ENCODE measurements at places on chromosomes 6 and 20.

DNA sequence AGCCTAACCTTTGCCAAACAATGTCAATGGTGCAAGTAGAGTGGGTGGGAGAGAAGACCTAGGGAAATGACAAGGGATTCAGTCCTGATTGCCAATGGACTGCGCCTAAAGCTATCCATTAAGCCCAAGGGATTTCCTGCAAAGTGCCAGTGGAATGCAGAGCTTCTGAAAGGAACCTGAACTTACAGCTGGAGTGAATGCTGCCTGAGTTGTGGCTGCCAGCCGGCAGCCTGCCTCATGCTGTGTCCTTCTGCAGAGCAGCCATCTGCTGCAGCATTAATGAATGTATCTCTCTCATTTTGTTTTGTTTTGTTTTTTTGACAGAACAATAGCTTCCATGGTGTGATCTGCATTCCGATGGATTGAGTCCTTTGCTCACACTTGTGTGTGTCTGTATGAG lies 44.7 kb downstream of the SLC35F1 start:
- no peak for DNase-seq

DNA sequence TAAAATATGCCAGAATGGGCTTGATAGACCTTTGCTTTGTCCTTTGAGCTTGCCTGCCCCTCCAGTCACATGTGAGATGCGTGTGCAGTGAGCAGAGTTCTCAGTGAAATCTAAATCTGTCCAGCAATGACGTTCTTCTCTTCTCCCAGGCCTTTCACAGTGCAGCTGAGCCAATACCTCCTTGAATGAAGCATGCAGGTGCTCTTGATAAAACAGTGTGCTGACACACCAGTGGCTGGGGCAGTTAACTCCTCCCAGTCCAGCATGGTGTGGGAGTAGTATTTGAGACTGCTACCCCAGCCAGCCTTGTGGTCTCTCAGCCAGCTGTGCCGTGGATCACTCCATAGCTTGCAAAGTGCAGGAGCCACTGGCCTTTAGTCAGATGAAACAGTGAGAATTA lies 240.5 kb downstream of the FARS2 start:
- no peak for DNase-seq

DNA sequence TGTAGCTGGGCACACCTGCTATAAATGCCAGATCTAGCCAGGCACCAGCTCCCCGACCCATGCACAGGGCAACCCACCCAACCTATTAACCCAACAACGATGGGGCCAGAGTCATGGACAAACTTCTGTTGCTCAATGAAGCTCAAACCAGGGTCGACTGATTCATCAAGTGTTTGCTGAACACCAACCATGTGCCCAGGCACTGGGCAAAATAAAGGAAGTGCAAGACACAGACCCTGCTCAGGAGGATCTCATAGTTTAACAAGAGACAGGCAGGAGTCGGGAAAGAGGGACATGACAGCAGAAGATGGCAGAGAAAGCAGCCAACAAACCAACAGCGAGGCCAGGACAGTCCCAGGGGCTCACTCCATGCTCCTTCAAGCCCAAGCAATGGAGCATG lies 18.8 kb downstream of the KCNK5 start:
- DNase-seq: no peak

DNA sequence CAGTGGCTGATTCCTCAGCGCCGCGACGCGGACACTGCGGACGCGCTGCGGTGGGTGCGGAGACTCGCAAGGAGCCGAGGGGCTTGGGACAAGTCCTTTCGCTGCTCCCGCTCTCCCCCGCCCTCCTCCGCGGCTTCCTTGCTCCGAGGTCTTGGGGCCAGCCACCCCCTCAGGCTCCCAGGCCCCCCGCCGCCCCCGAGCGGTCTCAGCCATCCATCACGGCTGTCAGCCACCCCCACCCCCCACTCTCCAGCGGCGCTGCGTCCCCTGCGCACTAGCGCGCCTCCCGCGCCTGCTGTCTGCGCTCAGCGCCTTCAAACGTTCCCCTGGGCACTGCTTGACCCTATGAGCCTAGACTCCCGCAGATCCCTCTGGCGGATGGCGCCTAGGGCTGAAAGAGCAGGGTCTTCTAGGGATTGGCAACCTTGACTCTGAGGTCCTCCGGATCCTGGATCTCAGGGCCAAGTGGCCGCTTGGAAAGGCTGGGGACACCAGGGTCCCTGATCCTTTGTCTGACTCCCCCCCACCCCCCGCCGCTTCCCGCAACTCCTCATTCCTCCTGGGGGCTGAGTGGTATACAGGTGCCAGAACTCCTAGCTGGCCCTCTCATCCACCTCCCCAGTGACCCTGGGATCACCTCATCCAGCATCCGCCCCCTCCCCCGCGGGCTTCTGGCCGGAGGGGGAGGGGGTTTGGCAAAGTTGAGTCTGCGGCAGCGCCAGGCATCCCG lies 1.4 kb downstream of the SLC12A5 start:
- peak; percentile 83 for DNase-seq

- no peak for DNase-seq
Observed at GRCh38 chr6:110048221-110048875, 70.2 kb downstream of the GPR6 start.

- no peak for DNase-seq
Observed at GRCh38 chr6:54588176-54588575, 258.4 kb upstream of the FAM83B start.

- no peak for DNase-seq
Observed at GRCh38 chr6:12271997-12272396, 18.2 kb upstream of the EDN1 start.

DNA sequence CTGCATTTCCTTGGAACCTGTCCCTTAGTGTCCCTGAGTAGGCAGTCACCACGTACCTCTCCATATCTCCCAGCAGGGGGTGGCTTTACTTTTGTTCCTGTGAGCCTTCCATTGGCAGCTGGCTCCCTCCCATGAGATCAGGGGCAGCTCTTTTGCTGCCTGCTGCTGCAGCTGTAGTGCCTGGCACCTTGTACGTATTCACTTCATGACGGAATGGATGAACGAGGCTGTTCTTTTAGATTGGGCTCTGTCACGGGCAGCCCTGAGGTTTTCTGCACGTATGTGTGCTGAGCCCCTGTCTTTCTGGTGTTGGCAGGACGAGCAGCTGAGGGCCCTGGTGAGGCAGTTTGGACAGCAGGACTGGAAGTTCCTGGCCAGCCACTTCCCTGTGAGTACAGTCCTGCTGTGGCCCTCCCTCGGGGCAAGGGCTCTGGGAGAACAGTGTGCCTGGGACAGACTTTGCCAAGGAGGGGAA lies 14.6 kb downstream of the MYBL2 start:
- peak; percentile 75 for DNase-seq

- DNase-seq: peak; percentile 85
Observed at GRCh38 chr20:35434085-35435005, 3.7 kb downstream of the GDF5 start.

DNA sequence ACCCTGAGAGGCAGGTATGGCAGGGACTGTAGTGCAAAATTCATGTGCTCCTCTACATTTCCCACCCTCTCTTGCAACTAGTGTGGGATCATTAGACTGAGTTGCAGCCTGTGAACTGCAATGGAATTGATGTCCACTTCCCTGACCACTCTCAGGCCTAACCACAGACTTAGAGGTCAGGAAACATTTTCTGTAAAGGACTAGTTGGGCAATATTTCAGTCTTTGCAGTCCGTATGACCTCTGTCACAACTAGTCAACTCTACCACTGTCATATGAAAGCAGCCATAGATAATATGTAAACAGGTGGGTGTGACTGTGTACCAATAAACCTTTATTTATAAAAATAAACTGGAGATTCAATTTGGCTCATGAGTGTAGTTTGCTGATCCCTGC lies 134.4 kb upstream of the TOP1 start:
- DNase-seq: no peak

- DNase-seq: peak; percentile 51
Observed at GRCh38 chr20:59667981-59668515, 63.7 kb downstream of the PHACTR3 start.

DNA sequence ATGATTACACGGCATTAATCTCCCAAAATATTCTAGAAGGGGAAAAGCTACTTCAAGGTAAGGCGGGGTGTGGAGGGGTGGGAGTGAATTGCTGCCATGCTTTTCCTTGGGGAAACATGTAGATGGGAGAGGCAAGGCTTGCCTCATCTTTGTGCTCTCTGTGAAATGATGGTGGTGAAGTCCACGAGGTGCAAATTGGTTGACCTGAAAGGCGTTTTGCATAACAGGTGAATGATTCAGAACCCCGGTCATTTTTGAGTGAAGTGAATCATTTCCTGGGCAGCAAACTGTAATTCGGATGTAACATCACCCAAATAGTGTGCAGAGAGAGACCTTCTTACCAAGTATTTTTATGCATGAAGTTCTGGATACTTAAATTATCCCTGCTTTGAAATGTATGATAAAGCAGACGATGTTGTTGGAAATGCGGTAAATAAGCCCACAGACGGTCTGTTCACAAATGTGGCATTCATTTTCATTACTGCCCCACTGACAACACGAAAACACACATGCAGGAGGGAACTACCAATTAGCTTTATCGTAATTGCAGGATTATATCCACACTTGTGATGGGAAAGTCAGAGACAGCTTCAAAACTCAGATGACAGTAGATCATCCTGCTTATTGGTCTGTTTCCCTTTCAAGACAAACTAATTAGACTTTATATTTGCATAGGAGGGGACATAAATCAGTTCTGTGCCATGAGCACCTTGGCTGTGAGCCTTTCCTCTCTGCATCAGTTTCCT lies 3.0 kb downstream of the CDH4 start:
- peak; percentile 91 for DNase-seq

GRCh38 chr20:17698384-17698783 lies 1.4 kb upstream of the BANF2 start:
- DNase-seq: no peak

DNA sequence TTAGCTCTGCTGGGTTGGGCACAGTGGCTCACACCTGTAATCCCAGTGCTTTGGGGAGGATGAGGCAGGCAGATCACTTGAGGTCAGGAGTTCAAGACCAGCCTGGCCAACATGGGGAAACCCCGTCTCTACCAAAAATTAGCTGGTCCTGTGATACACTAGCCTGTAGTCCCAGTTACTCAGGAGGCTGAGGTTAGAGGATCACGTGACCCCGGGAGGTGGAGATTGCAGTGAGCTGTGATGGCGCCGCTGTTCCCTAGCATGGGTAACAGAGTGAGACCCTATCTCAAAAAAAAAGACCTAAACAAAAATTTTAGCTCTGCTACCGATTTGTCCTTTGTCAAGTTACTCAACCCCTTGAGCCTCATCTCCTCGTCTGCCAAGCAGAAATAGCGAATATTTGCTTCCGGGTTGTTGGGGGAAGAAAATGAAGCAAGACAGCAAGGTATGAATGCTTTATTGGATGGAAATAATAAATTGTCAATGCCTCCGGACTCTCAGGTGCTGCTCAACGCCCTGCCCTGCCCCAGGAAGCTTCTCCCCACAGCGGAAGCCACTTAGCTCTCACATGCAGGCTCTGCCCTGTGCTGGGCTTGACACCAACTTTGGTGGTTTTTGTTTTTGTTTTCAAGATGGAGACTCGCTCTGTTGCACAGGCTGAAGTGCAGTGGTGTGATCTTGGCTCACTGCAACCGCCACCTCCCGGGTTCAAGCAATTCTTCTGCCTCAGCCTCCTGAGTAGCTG lies 24.9 kb upstream of the ITCH start:
- no peak for DNase-seq

DNA sequence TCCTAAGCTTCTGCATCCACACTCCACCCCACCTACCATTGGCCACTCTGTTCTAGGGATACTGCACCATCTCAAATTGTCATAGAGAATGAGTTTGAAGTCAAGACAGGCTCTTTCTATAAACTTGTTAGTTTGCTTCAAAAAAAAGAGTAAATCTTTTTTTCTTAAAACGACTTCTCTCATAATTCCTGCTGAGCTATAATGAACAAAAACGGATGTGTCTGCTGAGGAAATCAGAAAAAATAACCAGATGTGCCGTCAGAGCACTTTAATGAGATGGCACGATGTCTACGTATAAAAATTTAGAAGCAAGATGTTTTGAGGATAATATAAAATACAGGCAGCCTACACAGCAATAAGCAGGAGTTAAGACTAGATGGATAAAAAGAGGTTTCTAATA lies 24.0 kb upstream of the DDO start:
- DNase-seq: no peak

GRCh38 chr6:143078468-143079324 lies 18.0 kb downstream of the AIG1 start:
- DNase-seq: no peak

- DNase-seq: no peak
Observed at GRCh38 chr6:30312266-30312665, 14.5 kb upstream of the TRIM39 start.

DNA sequence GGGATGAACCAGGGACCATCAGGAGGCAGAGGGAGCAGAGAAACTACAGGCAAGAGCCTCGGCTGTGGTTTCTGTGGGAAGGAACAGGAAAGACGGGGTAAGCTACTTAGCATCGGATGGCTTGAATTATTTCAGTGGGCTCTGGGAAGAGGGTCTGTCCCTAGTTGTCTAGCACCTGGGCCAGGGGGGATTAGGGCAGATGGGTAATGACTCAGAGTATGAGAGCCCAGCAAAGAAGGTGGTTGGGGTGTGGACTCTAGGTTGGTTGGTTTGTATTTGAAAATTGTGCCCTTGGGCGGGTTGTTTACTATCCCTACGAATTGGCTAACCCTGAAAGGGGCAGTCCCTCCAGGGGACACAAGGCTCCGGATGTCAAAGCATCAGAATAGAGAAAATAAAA lies 148.5 kb upstream of the TAB2 start:
- DNase-seq: no peak

- no peak for DNase-seq
Observed at GRCh38 chr20:10328897-10329255, 105.1 kb downstream of the MKKS start.

DNA sequence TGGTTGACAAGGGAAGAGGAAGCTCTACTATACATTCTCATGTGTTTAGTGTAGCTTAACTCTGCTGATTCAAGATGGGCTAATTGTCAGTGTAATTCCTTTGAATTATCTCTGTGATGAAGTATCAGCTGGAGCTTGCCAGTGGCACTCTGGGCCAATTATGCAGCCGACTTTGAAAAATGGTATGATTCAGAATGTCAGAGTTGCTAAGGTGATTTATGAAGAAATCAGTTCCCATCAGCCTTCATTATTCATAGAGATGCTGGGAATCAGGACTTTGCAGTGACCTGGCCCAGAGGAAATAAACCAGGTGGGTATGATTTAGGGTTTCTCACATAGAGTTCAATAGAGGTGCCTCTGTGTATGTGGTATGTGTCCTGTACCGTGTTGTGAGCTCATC lies 33.4 kb downstream of the KCNS1 start:
- no peak for DNase-seq

GRCh38 chr6:7139835-7140470 lies 32.2 kb downstream of the RREB1 start:
- DNase-seq: no peak

DNA sequence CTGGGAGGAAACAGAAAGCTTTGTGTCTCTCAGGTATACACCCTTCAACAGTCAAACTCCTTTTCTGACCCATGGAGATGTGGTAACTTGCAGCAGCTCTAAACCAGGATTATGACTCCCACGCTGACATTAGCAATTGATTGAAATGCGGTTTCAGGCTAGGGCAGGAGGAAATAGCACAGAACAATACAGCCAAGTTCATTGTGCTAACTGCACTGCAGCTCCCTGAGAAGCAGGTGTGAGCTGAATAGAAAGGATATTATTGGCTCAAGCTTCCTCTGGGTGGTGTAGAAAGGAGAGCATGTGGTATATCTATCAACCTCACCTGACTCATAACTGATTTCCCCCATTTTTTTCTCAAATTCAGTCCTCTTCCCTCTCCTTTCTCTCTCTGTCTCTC lies 612.3 kb upstream of the BTBD3 start:
- no peak for DNase-seq
